ENCODE measurements at places on chromosomes 3 and 15.

GRCh38 chr15:93072411-93073394 is 16.3 kb downstream of the RGMA start:
- no peak for DNase-seq

DNA sequence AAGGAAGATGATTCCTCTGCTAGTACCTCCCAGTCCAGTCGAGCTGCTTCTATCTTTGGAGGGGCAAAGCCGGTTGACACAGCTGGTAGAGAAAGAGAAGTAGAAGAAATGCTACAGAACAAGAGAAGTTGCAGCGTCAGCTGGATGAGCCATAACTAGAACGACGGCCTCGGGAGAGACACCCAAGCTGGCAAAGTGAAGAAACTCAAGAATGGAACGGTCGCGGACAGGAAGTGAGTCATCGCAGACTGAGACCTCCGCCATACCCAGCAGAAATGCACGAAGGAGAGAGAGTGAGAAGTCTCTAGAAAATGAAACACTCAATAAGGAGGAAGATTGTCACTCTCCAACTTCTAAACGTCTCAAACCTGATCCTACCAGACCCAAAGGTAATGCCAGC is 19.0 kb upstream of the PARP14 start:
- no peak for DNase-seq

DNA sequence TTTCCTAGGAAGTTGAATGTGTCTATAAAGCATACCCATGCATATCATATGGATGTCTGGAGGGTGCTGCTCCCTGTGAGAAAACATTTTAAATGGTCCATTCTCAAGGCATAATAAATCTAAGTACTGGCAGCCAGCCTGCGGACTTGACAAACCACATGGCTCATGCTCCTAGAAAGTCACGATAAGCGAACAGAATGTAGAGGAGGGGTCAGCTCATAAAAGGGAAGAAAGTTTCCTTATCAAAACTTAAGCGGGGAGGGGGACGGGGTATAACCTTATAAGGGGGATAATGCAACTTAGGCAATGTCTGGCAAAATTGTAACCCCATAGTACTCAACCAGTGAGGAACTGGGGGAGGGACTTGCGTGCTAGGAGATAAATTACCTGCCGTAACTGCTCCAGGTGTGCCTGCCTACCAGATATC is 159.8 kb upstream of the LMCD1 start:
- no peak for DNase-seq

DNA sequence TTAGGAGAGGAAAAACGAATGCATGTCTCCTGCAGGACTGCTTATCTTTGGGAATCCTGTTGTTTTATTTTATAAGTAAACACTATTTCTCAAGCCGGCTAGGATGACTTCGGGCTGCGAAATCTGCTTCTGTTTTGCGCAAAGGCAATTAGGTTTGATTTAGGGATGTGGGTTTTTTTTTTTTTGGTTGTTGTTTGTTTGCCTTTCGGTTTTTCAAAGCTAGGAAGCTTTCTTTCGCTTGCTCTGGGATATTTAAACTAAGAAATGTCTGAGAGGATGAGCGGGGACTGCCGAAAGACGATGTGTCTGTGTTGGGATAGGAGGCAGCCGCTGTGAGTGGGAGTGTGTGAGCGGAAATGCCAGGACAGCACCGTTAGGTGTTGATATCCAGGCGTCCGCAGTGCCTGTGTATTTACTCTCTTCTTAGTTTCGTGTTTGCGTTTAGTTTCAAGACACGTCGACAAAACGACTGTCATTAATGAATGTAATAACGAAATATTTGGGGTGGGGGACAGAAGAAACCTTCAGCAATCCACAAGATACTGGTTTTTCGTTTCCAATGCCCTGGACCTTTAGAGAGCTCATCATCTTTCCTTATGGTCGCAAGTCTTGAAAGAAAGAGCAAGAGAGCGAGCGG is 604 bp downstream of the ISL2 start:
- no peak for DNase-seq

DNA sequence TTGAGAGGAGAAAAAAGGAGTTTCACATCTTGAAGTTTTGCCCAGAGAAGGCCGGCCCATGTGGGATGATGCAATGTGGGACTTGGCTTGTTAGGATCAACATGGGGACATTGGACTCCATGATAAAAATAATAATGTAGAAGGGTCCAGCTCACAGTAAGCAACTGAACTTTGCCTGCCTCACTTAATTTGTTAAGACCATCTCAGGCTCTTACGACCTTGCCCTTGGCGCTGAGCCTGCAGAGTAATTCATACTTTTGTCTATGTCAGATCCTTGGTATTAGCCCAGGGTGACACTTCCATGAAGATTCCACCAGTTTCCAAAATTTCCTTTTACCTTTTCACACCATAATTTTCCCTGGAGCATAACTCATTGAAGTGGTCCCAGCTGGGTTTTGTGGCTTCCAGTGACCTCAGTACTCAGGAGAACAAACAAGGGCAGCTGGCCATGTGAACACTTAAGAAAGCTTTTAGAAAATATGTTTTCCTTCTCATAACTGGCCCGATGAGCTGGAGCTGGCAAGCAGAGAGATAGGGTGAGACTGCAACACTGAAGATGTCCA is 315.4 kb upstream of the RASGRP1 start:
- no peak for DNase-seq

DNA sequence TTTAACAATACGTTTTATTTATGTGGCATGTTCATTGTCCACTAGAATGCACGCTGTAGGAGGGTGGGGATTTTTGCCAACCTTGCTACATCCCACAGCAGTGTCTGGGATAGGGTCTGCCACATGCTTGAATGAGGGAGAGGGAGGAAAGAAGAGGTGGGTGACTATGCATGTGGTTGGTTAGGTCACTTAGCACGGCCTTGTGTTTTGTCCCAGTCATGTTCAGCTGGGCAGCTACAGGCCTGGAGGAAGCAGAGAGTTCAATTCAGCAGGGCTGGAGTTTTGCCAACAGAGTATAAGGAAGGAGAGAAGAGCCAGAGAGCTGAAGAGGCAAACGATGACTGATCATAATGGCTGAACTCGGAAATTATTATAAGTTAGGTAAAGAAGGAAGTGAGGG is 268.4 kb upstream of the NSMCE3 start:
- no peak for DNase-seq

DNA sequence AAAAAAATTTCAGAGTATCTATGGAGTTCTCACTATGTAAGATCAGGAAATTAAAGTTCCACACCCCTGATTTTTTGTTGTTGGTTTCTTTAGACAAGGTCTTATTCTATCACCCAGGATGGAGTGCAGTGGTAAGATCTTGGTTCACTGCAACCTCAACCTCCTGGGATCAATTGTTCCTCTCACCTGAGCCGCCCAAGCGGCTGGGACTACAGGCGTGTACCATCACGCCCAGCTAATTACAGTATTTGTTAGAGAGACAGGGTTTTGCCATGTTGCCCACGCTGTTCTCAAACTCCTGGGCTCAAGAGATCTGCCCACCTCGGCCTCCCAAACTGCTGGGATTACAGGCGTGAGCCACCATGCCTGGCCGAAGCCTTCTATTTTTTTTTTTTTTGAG is 12.4 kb downstream of the QRICH1 start:
- no peak for DNase-seq

- DNase-seq = no peak
These were observed 118.4 kb upstream of the ROBO1 start for GRCh38 chr3:79886204-79886603.

DNA sequence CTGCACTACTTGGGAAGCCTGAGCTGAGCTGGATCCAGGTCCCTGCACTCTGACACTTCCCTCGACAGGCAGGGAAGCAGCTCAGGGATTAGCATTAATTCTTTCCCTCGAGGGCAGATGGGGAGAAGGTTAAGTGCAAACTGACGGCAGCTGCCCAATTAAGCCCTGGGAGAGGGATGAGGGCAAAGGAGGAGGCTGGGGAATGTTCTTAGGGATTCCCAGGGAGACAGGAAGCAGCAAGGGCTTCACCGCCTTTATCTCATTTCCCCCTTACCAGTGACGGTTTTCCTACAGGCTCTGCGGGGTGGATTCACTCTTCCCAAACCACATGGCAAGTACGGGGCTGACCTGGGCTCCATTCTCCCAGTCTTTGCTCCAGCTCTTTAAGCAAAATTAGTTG is 519.0 kb upstream of the PROK2 start:
- no peak for DNase-seq

- DNase-seq = no peak
These were observed 8.6 kb upstream of the TP63 start for GRCh38 chr3:189622629-189623028.

GRCh38 chr3:195803289-195803908 is 8.3 kb downstream of the MUC4 start:
- DNase-seq = no peak

DNA sequence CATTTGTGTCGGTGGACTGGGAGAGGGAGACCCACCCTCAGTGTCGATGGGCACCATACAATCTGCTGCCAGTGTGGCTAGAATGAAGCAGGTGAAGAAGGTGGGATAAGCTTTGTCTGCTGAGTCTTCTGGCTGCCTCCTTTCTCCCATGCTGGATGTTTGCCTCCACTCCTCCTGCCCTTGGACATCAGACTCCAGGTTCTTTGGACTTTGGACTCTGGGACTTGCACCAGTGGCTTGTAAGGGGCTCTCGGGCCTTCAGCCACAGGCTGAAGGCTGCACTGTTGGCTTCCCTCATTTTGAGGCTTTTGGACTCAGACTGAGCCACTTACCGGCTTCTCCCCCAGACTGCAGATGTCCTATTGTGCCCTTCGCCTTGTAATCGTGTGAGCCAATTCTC is 23.6 kb upstream of the OSBPL11 start:
- DNase-seq = no peak

DNA sequence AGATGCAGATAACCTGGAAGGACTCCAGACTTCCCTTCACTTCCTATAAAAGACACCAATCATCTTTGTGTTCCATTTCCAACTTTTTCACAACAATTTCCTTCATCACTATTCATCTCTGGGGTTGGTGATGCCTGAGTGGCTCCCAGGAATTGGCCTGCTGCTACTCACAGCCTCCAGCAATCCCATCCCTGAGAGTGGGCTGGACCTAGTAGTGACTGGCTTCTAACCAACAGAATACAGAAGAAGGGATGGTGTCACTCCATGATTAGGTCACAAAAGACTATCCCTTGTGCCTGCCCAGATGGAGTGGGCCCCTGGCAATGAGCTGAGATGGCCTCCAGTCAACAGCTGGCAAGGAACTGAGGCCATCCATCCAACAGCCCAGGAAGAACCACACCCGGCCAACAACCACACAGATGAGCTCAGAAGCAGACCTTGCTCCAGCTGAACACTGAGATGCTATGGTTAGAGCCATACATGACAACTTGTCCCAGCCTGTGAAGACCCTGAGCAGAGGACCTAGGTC is 20.9 kb downstream of the OCA2 start:
- no peak for DNase-seq

DNA sequence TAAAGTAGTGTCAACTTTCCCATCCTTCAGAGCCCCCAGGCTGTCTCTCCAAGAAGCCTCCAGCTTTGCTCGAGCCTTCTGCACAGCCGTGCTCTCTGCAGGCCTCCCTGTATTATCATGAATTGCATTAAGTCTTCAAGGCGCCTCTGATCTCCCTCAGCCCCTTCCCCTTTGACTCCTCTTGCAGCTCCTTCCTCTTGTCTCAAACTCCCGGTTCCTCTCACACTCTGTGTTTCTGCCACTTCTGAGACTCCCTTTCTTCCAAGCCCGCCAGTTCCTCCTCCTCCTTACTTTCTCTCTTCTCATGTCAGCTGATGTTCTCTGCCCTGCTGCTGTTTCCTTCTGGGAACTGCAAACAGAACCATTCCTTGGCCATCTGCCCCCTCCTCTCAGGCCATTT is 418.8 kb downstream of the EPHB1 start:
- no peak for DNase-seq

DNA sequence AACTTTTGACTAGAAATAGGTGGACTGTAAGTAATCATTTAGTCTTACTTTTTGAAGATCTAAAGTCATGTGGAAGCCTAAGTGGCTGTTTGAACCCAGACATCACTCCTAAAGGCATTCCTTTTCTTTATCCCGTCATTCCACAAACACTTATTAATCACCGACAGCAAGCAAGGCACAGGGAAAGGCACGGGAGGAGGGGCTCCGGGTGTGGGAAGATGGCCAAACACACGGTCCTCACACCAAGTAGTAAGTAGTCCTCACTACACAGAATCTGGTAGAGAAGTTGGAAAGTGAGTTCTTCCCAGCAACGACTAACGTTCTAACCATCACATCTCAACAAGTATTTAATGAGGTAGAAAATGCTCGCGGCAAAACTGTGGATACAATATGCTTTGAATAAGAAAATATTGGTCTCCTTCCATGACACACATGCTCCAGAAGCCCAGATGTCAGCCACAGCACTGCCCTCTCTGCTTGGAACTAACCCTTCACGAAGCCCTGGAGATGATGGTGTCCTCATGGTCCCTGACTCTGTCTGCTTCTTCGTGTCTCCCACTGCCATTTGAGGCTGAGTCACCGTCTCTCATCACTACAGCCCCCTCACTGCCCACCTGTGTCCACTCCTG is 202.2 kb downstream of the OPA1 start:
- no peak for DNase-seq

DNA sequence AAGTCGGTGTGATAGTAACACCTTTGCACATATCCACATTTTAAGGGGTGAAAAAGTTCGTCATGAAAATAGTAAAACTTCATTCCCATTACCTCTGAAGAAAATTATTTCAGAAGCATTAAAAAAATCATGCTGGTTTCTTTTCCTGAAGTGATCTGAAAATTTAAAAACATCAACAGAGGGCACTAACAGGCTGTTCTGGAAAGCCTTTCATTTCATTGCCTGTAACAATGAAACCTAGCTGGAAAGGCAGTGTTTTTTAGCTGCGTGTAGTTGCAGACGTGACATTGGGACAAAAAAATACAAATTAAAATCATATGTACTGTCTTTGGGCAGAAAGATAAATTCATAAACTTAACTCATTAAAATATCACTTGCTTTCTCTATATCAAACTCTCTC is 993.8 kb downstream of the GBE1 start:
- DNase-seq = no peak

GRCh38 chr3:36681867-36682266 is 82.5 kb downstream of the DCLK3 start:
- DNase-seq = no peak

- no peak for DNase-seq
These were observed 52.1 kb downstream of the TGFBR2 start for GRCh38 chr3:30658328-30659052.

GRCh38 chr3:135133905-135134683 is 339.0 kb downstream of the EPHB1 start:
- DNase-seq = no peak

DNA sequence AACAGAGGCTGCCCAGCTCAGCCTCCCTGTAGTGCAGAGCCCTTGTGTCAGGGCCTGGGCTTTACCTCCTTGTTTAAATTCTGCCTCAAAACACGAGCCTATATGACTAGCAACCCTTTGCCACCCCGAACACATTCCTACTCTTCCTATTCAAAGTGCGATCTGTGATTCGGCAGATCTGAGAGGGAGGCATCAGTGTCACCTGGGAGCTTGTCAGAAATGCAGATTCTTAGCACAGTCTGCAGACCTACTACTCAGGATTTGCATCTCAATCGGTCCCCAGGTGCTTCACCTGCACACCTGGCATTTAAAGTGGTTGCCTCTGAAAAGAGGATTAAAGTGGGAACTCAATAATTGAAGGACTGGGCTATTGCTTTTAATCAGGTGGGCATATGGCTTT is 273.2 kb upstream of the TOPAZ1 start:
- no peak for DNase-seq
